WTC11 (cell line): ENCODE measurements at places on chromosomes 1 and 21.

DNA sequence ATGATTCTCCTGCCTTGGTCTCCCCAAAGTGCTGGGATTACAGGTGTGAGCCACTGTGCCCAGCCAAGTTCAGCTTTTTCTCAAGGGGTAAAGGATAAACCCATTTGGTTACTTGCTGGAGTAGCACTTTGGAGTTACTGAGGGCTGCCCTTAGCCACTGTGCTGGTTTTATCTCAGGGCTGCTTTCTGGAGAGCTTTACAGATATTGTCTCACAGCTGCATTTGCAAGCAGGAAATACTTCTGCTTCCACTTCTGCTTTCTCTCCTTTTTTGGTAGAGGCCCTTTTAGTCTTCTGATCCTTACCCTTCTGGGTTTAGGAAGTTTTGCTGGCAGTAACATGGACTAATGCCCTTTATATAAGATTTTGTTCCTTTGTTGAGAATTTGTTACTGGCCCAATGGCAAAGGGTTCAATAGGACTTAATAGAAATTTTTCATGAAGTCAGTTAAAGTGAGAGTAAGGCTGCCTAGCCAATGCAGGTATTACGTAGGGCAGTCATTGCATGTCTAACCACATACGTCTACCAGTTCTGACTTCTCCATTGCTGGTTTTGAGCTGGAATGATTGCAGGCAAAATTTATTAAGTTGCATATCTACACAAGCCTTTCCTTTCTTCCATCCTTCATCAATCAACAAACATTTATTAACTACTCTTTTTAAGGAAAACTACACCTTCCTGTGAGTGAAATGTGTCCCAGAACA lies 24.4 kb downstream of the CAP1 start:
- H3K36me3 ChIP-seq: peaks cover 75% of the 10 kb centered on the region
- no peak for DNase-seq
- no peaks in the 10 kb centered on the region for H3K27me3 ChIP-seq
- no peak overlapping the region for H3K4me3 ChIP-seq
- H3K27ac ChIP-seq: no peak overlapping the region
- H3K4me1 ChIP-seq: peaks cover 4% of the 10 kb centered on the region

DNA sequence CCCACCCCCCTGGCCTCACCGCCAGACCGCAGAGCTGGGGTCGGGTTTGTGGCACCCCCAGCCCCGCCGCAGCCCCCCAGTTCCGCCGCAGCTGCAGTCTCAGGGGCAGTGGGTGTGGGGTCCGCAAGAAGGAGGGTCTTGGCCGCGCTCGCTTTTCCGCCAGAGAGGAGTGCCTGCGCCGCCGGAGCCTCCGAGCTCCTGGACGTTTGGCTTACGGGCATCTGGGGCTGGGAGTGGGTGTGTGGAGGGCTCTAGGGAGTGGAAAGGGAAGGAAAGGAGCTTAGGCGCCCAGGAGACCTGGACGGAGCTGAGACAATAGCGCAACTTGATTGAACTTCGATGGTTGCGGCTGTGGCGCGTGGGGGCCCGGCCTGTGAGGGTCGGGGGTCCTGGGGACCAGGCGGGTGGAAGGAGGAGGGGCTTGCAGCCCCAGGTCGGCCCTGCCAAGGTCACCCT lies 88.8 kb upstream of the IPO9 start:
- DNase-seq: peak; percentile 52
- peaks cover 70% of the 10 kb centered on the region for H3K4me1 ChIP-seq
- no peaks in the 10 kb centered on the region for H3K36me3 ChIP-seq
- H3K27me3 ChIP-seq: no peaks in the 10 kb centered on the region; the same call in none of the 2 replicates
- peak overlapping the region; percentile 94 for H3K4me3 ChIP-seq

GRCh38 chr1:68558321-68559026 lies 61.6 kb upstream of the DEPDC1 start:
- peaks cover 10% of the 10 kb centered on the region for H3K36me3 ChIP-seq
- no peaks in the 10 kb centered on the region for H3K4me1 ChIP-seq
- H3K4me3 ChIP-seq: no peak overlapping the region
- no peak overlapping the region for H3K27ac ChIP-seq
- H3K27me3 ChIP-seq: no peaks in the 10 kb centered on the region

- DNase-seq: no peak
- H3K27ac ChIP-seq: no peak overlapping the region
- H3K27me3 ChIP-seq: no peaks in the 10 kb centered on the region
- H3K36me3 ChIP-seq: no peaks in the 10 kb centered on the region
- H3K4me3 ChIP-seq: no peak overlapping the region
These were observed 81.2 kb upstream of the EFHD2 start for GRCh38 chr1:15328351-15329103.

DNA sequence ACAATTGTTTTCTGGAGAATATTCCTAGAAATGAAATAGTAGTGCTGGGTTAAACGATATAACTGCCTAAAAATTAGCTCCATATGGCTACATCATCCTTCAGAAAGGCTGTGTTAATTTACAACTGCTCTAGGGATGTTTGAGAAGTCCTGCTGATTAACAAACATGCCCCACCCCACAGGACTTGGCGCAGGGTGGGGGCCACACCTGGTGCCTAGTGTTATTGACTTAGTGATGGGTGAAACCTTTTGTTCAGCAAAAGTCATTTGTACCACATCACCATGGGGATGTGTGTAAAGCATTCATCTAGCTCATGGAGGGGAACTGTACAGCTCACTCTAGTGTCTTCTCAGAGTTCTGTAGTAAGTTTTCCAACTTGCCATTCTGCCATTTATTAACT lies 492.8 kb downstream of the CAMTA1 start:
- H3K27ac ChIP-seq: no peak overlapping the region
- no peak for DNase-seq
- H3K4me1 ChIP-seq: peaks cover 45% of the 10 kb centered on the region
- H3K36me3 ChIP-seq: peaks cover 5% of the 10 kb centered on the region; the same call in 1 of the 2 replicates
- H3K27me3 ChIP-seq: no peaks in the 10 kb centered on the region; the same call in 1 of the 2 replicates

DNA sequence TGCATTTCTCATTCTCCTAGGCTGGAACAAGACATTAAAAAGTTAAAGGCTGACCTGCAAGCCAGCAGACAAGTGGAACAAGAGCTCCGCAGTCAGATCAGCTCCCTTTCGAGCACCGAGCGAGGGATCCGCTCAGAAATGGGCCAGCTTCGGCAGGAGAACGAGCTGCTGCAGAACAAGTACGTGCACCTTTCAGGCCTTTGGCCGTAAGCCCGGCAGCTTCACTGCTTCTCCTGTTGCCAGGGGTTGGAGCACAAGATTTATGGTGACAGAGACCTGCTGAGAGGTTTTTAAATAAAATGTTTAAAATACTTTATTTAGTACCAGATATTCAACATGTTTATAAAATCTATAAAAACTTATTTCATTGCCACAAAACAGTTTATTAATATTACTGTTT lies 53.4 kb downstream of the MACO1 start:
- 0 out of 2 replicates have a peak overlapping the region, but pooled peaks have one; percentile 29 for H3K27ac ChIP-seq
- H3K27me3 ChIP-seq: no peaks in the 10 kb centered on the region
- H3K4me1 ChIP-seq: peaks cover 31% of the 10 kb centered on the region
- no peak for DNase-seq
- H3K36me3 ChIP-seq: no peaks in the 10 kb centered on the region
- H3K4me3 ChIP-seq: no peak overlapping the region

DNA sequence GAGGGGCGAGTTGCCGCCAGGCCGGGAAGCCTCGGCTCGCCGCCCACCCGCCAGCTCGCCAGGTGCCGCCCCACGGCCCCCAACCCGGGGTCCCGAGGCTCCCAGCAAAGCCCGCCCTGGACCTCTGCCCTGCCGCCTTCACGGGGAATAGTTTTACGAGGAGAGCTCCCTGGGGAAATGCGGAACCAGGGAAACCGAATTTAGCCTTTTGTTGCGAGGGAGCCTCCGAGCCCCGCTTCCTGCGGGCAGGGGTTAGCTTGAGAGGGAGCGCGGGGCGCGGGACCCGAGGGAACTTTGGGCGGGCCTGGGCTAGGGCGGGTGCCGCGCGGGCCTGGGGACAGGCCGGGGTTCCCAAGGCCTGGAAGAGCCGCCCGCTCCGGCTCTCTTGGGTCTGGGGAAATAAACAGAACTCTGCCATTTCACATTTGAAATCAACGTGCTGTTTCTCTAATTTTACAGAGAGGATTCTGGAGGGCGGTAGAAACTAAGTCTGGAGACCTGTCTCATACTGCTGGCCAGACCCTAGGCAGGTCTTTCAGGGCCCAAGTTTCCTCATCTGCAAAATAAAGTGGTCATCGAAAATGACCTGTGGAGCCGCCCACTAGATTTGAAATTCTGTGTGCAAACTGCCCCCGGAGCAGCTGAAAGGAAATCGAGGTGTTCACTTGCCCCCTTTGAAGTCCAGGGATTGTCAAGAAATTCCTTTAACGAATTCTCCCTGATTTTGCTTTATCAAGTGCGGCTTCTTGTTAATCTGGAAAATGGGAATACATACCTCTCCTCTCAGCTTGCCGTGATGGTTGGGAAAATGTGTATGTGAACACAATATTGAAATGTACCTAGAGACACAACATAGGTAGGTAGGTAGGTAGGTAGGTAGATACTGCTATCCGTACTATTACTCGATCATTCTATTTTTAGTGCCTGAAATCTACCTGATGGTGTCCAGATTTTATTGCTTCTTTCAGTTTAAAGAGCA lies 749 bp upstream of the GLUL start:
- peak overlapping the region; percentile 97 for H3K4me3 ChIP-seq
- peak; percentile 67 for DNase-seq
- H3K4me1 ChIP-seq: peaks cover 48% of the 10 kb centered on the region
- H3K27me3 ChIP-seq: no peaks in the 10 kb centered on the region
- H3K27ac ChIP-seq: peak overlapping the region; percentile 84

DNA sequence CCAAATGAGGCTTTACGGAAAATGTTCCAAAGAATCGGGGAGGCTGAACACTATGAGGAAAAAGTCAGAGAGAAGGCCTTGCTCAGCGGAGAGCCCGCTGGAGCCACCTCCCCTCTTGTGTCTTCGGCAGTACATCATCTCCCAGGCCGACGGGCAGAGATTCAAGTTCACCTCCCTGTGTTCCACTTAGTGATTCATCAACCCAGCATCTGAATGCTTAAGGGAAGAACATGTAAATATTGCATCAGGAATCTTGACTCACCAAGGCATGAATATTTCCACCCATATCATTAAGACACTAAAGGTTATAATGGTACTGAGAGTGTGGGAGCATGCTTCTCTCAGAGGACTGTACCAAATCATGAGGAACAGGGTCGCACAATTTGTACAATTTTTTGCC lies 172.5 kb downstream of the ST6GALNAC5 start:
- peaks cover 4% of the 10 kb centered on the region; the same call in 1 of the 2 replicates for H3K36me3 ChIP-seq
- H3K4me1 ChIP-seq: no peaks in the 10 kb centered on the region
- H3K4me3 ChIP-seq: no peak overlapping the region
- no peak for DNase-seq
- H3K27ac ChIP-seq: no peak overlapping the region
- H3K27me3 ChIP-seq: no peaks in the 10 kb centered on the region

DNA sequence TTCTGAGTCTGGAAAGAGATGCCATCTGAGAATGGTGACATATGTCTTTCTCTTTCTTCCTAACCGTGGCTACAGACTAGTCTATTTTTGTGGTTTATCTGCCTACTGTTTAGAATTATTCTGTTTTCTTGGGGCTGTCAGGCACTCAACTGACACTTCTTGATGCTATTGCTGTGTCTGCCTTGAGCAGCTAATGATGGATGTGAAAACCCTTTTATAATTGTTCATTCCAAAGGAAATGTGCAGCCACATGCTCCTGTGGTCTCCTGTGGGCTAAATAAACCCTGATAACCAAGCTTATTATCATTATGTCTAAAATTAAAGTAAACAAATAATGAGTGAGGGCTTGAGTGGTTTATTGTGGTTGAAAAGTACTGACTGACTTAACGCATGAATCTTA lies 52.7 kb upstream of the CXADR start:
- no peak overlapping the region for H3K27ac ChIP-seq
- peaks cover under 1% of the 10 kb centered on the region; the same call in 1 of the 2 replicates for H3K4me1 ChIP-seq
- no peaks in the 10 kb centered on the region for H3K36me3 ChIP-seq
- no peak overlapping the region for H3K4me3 ChIP-seq

DNA sequence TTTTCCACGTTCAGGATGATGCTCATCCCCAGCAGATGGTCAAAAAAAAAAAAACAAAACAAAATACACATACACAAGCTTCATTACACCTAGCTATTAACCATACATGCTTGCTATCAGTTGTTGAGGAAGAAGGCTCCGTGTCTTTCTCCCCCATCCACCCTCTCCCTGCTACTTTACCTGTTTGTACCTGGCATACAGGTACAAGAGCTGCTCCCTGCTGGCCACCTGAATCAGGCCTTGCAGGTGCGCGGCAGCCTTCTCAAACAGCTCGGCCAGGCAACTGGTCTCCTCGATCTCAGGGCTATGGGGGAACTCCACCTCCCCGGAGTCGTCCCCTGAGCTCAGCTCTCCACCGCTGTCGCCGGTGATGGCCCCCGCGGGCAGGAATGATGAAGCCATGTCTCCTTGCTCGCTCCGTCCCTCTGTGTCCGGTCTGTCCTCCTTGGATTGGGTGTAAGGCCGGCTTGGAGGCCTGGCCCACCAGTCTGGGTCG lies 464 bp downstream of the ACBD6 start:
- peak overlapping the region; percentile 98 for H3K27ac ChIP-seq
- no peak for DNase-seq
- peaks cover 16% of the 10 kb centered on the region for H3K36me3 ChIP-seq
- H3K4me3 ChIP-seq: peak overlapping the region; percentile 93
- H3K4me1 ChIP-seq: peaks cover 24% of the 10 kb centered on the region
- peaks cover 12% of the 10 kb centered on the region for H3K27me3 ChIP-seq

GRCh38 chr1:220750131-220750515 lies 2.0 kb downstream of the MTARC2 start:
- DNase-seq: no peak
- H3K27ac ChIP-seq: no peak overlapping the region
- peaks cover 6% of the 10 kb centered on the region for H3K36me3 ChIP-seq
- H3K4me1 ChIP-seq: peaks cover 49% of the 10 kb centered on the region

- no peaks in the 10 kb centered on the region for H3K4me1 ChIP-seq
- no peak overlapping the region for H3K4me3 ChIP-seq
- DNase-seq: no peak
- H3K36me3 ChIP-seq: no peaks in the 10 kb centered on the region
- H3K27me3 ChIP-seq: no peaks in the 10 kb centered on the region
These were observed 45.1 kb upstream of the MUTYH start for GRCh38 chr1:45385302-45385701.

GRCh38 chr1:2103901-2104590 lies 53.8 kb downstream of the PRKCZ start:
- H3K27me3 ChIP-seq: no peaks in the 10 kb centered on the region
- H3K4me3 ChIP-seq: no peak overlapping the region
- H3K36me3 ChIP-seq: peaks cover 5% of the 10 kb centered on the region
- peak overlapping the region; percentile 87 for H3K27ac ChIP-seq
- H3K4me1 ChIP-seq: peaks cover 7% of the 10 kb centered on the region
- DNase-seq: no peak

DNA sequence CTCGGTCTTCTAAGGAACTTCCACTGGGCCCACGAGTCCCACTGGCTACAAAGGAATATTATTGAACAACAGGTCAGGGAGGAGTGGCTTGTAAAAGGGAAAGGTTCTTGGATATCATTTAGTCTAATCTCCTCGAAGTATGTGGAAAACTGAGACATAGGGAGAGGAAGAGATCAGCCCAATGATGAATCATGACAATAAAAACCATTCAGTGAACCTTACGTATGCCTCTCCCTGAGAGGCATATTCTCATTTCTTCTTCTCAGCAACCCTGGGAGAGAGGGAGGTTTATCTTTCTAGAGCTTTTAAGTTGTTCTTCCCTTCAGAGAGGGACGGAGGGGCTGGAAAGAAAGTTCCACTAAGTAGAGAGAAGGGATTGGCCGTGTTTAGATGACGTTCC lies 5.3 kb upstream of the MOB3C start:
- peaks cover 9% of the 10 kb centered on the region for H3K4me1 ChIP-seq
- peaks cover 25% of the 10 kb centered on the region for H3K27me3 ChIP-seq
- H3K4me3 ChIP-seq: no peak overlapping the region
- DNase-seq: no peak
- H3K36me3 ChIP-seq: no peaks in the 10 kb centered on the region
- H3K27ac ChIP-seq: no peak overlapping the region
